ENCODE measurements at places on chromosomes 13 and 19.

DNA sequence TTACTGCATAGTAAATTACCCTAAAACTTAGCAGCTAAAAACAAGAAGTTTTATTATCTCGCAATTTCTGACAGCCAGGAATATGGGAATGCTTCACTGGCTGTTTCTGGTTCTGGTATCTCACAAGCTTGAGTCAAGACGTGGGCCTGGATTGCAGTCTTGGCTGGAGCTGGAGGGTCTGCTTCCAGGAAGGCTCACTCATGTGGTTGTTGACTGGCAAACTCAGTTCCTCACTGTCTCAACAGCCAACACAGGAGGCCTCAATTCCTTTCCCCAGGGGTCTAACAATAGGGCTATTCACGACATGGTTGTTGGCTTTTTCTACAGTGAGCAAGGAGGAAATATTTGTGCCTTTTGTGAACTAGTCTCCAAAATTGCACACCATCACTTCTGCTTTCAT is 146.3 kb downstream of the GPC5 start:
- no peak for DNase-seq

DNA sequence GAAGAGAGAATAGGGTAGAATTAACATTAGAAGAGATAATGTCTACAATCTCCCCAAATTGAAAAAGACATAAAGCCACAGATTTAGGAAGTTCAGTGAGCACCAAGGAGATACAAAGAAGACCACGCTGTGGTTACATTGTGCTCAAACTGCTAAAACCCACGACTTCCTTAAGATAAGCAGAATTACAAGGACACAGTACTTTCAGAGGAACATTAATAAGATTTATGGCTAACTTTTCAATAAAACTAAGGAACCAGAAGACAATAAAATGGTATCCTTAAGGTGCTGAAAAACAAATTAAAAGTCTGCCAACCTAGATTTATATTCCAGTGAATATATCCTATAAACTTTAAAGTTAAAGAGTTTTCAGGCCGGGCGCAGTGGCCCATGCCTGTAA is 7.4 kb upstream of the IL17D start:
- DNase-seq = no peak

DNA sequence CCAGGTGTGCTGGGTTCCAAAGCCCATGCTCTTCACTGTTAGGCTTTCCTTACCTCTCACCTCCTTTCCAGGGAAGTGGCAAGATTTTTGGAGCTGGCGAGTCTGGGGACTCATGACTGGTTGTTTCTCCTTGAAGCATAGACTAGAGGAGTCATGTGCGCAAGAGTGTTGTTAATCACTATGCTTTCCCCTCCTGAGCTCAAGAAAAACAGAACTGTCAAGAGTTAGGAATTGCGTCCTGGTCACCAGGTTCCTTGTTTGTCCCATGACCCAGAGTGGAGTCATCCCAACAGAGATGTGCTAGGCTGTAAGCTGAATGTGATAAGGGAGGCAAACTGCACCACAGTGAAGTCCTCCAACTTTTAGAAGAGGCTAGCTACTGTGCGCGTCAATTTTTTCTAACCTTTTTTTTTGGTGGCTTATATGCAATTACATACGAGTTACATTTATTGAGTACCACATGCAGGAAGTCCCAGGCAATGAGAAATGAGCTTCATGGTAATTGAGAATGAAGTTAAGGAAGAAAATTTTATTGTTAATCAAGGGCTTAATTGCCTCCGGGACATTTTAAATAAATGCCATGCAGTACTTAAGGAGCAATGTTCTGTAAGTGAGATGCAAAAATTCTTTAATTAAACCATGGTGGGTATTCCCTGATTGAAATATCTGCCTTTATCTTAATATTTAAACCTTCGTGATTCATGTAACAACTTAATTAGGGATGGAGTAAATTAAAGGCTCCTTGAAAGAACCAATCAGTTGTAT is 233.9 kb downstream of the ZIC5 start:
- DNase-seq = no peak

GRCh38 chr13:100305398-100305797 is 216.5 kb downstream of the PCCA start:
- no peak for DNase-seq

DNA sequence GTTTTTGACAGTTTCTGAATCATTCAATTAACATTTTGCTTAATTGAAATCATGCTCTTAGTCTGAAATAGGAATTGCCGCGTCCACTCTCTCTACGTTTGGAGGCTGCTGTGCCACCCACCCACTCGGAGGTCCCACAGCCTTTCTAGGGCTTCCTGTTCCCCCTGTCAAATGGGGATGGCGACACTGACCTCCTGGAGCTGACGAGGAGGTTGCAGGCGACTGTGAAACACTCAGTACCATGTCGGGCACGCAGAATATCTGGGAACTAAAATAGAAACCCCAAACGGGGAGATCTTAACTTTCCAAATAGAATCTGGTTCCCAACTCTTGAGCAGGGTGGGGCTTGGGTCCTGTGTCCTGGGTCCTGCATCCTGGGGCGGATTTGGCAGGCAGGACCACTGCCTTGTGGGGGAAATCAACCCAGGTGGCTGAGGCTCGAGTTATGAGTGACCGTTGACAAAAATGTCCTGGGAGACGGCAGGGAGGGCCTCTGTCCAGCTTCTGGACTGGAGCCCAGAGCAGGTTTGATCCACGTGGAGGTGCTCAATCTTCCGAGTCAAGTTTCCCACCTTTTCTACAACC is 124.6 kb downstream of the RAB20 start:
- no peak for DNase-seq

DNA sequence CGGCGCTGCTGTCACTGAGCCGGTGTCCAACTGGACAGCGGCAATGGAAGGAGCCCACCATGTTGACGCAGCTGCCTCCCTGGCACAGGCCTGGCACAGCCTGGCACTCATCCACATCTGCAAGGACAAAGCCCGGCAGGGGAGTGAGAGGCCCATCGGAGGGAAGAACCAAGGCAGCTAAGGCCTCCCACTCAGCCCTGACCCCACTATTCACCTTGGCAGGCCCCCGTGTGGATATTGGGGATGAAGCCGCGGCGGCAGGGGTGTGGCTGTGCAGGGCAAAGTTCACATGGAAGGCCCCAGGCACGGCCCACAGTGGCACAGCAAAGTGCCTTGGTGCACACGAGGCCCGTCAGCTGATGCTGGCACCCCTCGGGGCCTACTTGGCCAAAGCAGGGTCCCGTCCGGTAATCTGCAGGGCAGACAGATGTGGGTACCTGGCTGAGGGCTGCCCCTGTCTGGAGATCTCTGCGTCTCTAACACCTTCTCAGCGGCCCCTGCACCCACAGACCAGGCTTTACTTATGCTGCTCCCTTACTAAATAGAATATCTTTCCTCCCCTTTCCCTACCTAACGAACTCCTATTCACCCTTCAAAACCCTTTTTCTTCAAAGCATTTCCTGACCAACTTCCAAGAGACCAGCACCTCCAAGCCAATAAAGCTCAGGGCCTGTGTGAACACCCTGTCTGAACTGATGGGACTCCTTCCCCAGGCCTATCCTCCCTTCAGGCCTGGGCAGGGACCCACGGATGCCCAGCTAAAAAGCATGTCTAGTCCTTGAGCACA is 7.5 kb downstream of the FBN3 start:
- DNase-seq = no peak

GRCh38 chr19:41905273-41906002 is 22.5 kb downstream of the ARHGEF1 start:
- DNase-seq = no peak

DNA sequence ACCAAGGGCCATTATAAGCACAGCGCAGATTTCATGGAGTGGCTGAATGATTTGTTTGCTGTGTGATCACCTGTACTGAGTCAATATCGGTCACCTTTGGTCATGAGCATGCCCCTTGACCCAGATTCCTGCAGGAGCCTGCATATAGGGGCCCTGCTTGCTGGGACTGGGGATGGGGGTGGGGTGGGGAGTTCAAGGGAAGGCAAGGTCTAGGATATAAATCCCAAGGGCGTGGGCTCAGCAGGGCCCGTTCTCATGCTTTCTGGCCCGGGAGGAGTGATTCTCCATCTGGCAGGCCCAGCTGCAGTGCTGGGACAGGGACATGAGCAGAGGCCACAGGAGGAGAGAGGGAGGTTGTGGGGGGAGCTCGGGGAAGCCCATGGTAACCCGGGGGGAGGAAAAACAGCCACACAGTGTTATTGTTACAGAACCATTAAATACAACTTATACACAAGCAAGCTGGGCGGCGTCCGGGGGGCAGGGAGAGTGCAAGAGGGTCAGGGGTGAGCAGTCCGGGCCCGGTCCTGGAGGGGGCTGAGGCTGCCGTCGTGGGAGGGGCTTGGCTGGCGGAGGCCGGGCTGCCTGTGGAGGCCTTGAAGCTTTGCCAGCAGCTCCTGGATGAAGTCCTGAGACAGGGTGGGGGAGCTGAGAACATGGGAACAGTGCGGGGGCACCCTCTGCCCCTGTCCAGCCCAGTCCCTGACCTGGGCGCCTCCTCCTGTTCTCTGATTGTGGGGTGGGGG is 5.2 kb downstream of the PPP1R14A start:
- no peak for DNase-seq

DNA sequence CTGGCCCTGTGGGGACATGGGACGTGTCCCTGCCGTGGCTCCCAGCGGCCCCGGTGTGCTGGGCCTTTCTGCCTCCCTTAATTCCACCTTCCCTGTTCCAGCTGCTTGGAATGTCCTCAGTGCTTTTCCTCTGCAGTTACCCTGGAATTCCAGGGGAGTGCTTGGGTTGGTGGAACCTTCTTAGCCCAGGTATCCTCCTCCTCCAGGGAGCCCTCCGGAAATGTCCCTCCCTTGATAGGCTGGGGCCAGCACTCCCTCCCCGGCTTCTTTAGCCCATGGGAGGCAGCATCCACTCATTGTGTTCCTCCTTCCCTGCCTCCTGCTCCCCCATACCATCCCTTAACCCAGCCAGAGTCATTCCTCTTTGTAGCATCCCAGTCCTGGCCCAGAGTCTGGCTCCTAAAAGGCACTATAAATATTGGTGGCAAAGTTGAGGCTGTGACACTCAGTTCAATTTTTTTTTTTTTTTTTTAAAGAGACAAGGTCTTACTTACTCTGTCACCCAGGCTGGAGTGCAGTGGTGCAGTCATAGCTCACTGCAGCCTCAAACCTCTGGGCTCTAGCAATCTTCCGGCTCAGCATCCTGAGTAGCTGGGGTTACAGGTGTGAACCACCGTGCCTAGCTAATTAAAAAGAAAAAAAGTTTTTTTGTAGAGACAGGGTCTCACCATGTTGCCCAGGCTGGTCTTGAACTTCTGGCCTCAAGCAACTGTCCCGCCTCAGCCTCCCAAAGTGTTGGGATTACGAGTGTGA is 13.7 kb upstream of the SLC7A10 start:
- DNase-seq = no peak

DNA sequence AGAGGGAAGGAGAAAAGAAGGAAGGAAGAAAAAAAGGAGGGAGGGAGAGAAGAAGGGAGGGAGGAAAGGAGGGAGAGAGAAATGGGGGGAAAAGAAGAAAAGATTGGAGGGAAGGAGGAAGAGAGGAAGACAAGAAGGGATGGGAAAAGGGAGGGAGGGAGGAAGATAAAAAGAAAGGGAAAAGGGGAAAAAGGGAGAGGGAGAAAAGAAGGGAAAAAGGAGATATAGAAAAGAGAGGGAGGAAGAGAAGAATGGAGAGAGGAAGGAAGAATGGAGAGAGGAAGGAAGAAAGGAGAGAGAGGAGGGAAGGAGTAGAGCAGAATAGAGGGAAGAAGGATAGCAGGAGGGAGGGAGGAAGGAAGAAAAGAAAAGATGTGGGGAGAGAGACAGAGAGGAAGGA is 334.6 kb downstream of the TSHZ3 start:
- no peak for DNase-seq

DNA sequence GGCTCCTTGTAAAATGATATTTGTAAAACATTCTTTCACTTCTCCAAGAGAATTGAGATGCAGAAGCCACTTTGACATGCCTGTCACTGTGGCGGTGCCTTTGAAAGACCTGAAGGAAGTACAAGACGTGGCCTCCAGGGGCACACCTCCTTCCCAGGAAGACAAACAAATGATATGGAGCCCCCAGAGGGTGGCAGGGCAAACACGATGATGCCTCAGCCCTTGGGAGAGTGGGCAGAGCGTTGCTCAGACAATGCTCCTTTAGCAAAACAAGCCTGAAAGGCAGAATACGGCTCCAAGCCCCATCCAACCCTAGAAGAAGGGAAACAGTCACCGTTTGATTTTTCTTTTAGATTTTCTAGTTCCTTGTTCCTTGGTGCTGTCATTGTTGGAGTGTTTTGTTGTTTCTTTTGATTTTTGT is 9.2 kb upstream of the ATP12A start:
- no peak for DNase-seq

- no peak for DNase-seq
Observed at GRCh38 chr13:61485128-61485765, 69.6 kb upstream of the PCDH20 start.

DNA sequence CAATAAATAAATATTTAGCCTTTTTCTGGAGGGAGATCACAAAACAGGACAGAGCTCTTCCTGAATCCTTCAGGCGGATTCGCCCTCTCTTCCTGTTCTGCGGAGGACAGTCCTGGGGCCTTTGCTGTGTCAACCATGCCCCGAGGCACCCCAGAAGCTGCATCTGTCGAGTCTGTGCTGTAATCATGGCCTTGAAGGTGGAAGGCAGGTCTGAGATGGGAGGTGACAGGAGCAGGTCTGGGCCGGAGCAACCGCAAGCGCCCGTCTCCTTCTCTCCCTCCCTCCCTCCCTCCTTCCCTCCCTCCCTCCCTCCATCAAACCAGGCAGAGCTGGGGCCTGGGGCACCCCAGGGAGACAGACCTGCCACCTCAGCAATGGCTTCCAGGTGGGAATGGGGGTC is 4.6 kb upstream of the FXYD3 start:
- DNase-seq = no peak

DNA sequence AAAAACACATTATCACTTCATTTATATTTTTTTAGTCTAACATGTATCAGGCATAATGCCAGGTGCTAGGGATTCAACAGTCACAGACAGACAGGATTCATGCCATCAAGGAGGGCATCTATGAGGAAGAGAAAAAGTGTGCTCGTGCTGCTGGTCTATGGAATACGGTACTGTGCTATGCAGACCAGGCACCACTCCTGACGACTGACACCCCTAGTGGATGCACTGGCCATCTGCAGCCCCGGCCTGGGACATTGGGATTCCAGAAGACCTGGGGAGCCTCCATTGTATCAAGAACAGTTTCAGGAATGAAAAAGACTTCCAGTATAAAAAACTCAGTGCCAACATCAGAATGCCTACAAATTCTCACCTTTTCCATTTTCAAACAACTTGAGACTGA is 94.0 kb downstream of the KLF12 start:
- DNase-seq = peak; percentile 24

GRCh38 chr19:47609906-47610894 is 1.3 kb downstream of the BICRA start:
- peak; percentile 53 for DNase-seq

- no peak for DNase-seq
Observed at GRCh38 chr13:100983111-100983510, 308.5 kb upstream of the TMTC4 start.

DNA sequence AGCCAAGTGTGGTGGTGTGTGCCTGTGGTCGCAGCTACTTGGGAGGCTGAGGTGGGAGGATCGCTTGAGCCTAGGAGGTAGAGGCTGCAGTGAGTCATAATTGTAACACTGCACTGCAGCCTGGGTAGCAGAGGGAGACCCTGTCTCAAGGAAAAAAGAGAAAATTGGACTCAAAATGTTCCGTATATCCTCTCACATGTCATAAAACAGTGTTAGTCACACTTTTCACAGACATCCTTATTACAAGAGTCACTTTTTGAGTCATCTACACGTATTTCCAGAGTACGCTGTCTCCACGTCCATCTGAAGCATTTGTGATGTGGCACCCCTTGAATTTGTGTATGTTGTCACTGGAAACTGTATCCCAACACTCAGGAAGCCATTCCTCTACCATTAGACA is 133.0 kb downstream of the SIPA1L3 start:
- DNase-seq = no peak

All from CD4-positive, alpha-beta T cell treated with Interleukin-10 for 1 hour (primary cell).